ENCODE measurements at places on chromosomes 7 and 10. TPM values are rescaled to one million over a fixed set of nuclear protein-coding genes. Genes with fewer than 3 reads are reported as not detected.
A peak's percentile ranks its signal among the peaks of the same experiment; 100 is the strongest.

- no peak overlapping the region for H3K27ac ChIP-seq
- H3K36me3 ChIP-seq, result no peaks in the 10 kb centered on the region
- H3K27me3 ChIP-seq, result no peaks in the 10 kb centered on the region
- H3K4me3 ChIP-seq, result no peak overlapping the region
- H3K4me1 ChIP-seq, result no peaks in the 10 kb centered on the region
Measured at GRCh38 chr7:42550706-42551470, 313.9 kb upstream of the GLI3 start.

DNA sequence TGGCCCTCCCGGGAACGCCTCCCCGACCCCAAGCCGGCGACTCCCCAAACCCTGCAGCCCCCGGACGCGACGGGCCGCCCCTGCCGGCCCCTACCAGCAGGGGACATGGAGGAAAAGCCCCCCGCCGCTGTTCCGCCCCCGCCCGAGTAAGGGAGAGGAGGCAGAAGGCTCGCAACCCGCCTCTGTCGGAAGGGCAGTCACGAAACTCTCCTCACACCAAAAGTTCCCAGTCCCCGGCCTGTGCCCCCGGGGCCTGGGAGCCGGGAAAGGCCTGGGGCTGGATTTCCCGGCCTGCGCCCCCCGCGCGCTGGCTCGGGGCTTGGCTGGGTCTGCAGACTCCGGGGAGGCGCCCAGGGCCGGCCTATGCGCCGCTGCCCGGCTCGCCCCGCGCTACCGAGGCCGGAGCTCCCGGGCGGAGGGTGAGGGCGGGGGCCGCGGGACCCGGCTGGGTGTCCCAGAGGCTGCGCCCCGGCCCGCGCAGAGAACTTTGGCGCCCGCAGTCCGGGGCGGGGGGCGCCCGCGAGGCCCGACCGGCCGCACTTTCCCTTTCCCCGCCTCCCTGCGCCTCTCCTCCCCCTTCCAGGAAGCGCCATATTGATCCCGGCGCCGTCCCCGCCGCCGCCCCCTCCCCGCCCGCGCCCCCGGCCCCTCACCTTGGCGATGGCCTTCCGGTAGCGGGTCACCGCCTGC is 728 bp downstream of the PARD3 start:
- peak overlapping the region; percentile 75 for H3K27ac ChIP-seq
- no peaks in the 10 kb centered on the region for H3K27me3 ChIP-seq
- no peaks in the 10 kb centered on the region for H3K36me3 ChIP-seq
- H3K4me3 ChIP-seq, result peak overlapping the region; percentile 96

GRCh38 chr7:114997487-114998404 is 75.9 kb downstream of the MDFIC start:
- H3K27ac ChIP-seq, result no peak overlapping the region
- no peak for DNase-seq
- no peaks in the 10 kb centered on the region for H3K27me3 ChIP-seq
- no peak overlapping the region for H3K4me3 ChIP-seq
- H3K36me3 ChIP-seq, result peaks cover 5% of the 10 kb centered on the region
- H3K4me1 ChIP-seq, result no peaks in the 10 kb centered on the region

DNA sequence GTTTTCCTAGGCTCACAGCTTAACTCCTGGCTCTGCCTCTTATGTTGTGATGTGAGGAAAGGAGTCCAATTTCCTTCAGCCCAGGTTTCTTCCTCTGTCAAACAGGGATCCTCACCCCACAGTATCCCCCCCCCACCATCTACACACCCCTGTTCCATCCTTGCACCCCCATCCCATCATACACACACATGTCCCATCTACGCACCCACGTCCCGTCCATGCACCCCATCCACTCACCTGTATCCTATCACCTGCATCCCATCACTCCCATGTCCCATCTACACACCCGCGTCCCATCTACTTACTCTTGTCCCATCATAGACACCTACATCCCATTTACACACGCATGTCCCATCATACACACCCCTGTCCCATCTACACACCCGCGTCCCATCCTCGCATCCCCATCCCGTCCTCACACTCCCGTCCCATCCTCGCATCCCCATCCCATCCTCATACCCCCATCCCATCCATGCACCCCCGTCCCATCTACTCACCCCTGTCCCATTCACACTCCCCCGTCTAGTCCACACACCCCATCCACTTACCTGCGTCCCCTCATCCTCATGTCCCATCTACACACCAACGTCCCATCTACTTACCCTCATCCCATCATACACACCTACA is 117.3 kb downstream of the TRRAP start:
- H3K36me3 ChIP-seq, result peaks cover 94% of the 10 kb centered on the region
- H3K27ac ChIP-seq, result no peak overlapping the region
- no peak overlapping the region for H3K4me3 ChIP-seq

- H3K27me3 ChIP-seq, result no peaks in the 10 kb centered on the region
- no peak overlapping the region for H3K27ac ChIP-seq
- no peaks in the 10 kb centered on the region for H3K36me3 ChIP-seq
- H3K4me3 ChIP-seq, result no peak overlapping the region
- DNase-seq, result no peak
- no peaks in the 10 kb centered on the region for H3K4me1 ChIP-seq
Measured at GRCh38 chr7:28329661-28330363, 82.5 kb upstream of the CREB5 start.

DNA sequence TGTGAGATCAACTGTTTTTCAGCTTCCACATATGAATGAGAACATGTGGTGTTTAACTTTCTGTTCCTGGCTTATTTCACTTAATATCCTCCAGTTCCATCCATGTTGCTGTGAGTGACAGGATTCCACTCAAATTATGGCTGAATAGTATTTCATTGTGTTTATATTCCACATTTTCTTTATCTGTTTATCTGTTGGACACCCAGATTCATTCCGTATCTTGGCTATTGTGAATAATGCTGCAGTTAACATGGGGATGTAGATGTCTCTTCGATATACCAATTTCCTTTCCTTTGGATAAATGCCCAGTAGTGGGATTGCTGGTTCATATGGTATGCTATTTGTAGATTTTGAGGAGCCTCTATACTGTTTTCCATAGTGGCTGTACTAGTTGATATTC is 47.9 kb downstream of the GALNT11 start:
- no peak overlapping the region for H3K27ac ChIP-seq
- H3K27me3 ChIP-seq, result no peaks in the 10 kb centered on the region
- H3K4me1 ChIP-seq, result no peaks in the 10 kb centered on the region
- no peak for DNase-seq

OR2A5 gene
- total RNA-seq, result not detected

Measured in tibial nerve (tissue), 4 donors.